ENCODE measurements at places on chromosomes 5 and 9.

- no peak for DNase-seq
These were observed 413.0 kb upstream of the CDH9 start for GRCh38 chr5:27451377-27451776.

DNA sequence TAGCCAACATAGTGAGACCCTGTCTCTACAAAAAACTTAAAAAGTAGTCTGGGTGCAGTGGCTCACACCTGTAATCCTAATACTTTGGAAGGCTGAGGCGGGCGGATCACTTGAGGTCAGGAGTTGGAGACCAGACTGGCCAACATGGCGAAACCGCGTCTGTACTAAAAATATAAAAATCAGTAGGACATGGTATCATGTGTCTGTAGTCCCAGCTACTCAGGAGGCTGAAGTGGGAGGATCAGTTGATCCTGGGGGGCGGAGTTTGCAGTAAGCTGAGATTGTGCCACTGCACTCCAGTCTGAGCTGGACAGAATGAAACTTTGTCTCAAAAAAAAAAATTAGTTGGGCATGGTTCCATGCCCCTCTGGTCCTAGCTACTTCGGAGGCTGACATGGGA, 57.9 kb upstream of the MIER3 start:
- DNase-seq = no peak

DNA sequence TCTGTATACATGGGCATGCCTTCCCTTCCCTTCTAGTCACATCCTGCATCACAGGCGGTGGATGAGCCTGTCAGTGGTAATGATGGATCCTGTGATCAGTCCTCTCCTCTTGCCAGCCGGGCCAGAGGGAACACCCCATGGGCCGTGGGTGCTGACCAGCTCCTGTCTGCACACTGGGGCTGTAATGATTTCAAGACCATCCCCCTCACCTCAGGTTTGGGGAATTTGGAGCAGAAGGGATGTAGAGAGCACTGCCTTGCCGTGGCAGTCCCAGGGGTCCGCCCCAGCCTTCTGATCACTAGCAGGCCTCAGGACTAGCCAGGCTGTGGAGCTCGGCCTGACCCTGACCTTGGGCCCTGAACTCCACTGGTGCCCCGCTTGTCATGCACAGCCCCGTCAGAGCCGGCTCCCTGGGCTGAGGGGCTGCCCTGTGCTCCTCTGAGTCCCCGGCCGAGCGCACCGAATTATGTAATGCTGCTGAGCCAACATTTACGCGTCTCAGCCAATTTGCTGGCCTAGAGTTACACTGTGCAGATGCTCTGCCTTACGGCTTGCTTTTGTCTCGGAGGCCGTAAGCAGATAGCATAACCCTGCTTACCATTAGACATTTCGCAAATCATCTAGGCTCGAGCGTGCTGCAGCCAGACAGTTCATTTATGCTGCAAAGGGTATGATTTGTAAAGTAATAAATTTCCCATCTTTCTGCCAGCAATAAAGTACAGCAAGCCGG, 155.3 kb downstream of the MACROH2A1 start:
- DNase-seq = no peak

GRCh38 chr5:17470064-17470463, 28.0 kb upstream of the TAF11L2 start:
- DNase-seq = no peak

- no peak for DNase-seq
These were observed 57.3 kb upstream of the CACNA1B start for GRCh38 chr9:137820161-137820855.

DNA sequence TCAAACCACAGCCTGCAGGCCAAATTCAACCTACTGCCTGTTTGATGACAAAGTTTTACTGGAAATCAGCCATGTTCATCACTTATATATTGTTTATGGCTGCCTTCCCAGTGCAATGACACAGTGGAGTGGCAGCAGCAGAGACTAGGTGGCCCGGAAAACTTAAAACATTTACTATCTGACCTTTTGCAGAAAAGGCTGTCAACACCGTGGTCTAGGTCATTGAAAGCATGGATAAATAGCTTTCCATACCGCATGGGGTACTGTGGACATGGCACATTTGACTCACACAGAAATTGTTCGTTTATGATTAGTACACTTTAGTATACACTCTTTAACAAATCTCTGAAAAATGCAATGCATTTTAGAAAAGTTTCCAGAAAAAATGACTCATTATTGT, 298.3 kb upstream of the EFNA5 start:
- no peak for DNase-seq

- no peak for DNase-seq
These were observed 3.8 kb downstream of the PCDH12 start for GRCh38 chr5:141954194-141954593.

GRCh38 chr5:5726401-5726800, 303.9 kb downstream of the ICE1 start:
- DNase-seq = no peak

DNA sequence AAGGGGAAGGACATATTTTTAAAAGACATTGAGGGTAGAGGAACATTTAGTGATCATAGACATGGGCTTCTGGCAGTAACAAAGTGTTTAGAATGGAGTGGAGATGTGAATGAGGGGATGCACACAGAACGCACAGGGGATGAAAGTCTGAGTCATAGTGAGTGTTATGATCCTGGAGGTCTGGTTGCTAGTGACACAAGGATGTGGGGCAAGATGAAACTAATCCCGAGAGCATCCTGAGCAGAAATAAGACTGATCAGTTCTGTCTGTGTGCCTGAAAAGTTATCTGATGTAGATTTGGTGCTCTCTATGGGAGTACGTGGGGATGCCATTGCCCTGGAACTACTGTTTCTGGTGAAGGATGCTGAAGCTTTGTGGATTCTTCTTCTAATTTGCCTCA, 141.1 kb downstream of the CHSY3 start:
- no peak for DNase-seq

DNA sequence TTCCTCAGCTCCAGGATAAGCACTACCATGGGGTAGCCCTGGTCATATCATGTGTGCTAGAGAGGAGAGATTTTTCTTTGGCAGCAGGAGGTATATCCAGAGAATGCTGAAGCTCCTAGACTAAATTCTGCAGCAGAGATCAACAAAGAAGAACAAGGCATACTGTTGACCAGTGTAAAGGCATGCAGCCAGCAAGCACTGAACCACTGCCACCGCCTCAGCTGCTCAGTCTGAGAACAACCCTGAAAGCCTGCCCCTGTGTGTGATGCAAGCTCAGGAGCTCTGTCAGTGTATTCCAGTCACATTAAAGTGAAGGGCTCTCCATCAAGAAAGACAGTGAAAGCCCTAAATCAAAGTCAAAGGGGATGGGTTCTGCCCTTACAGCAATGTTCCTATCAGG, 439.5 kb upstream of the CD180 start:
- DNase-seq = no peak

DNA sequence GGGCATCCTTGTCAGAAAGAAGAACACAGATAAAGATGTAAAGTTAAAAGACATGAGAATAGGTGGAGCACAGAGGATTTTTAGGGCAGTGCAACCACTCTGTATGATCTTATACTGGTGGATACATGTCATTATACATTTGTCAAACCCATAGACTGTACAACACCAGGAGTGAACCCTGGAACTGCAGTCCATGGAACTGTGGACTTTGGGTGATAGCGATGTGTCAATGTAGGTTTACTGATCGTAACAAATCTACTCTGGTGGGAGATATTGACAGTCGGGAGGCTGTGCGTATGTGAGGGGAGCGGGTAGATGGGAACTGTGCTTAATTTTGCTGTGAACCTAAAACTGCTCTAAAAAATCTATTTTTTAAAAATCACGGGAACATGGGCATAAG, 60.6 kb downstream of the MROH2B start:
- DNase-seq = no peak

GRCh38 chr5:160867976-160868375, 16.0 kb upstream of the ATP10B start:
- DNase-seq = no peak

GRCh38 chr5:97531549-97531948, 348.5 kb upstream of the RIOK2 start:
- peak; percentile 5 for DNase-seq

GRCh38 chr9:95627802-95628201, 111.0 kb upstream of the PTCH1 start:
- no peak for DNase-seq

GRCh38 chr5:56070851-56071465, 76.2 kb upstream of the IL6ST start:
- DNase-seq = peak; percentile 49

GRCh38 chr5:104084896-104085295, 522.3 kb upstream of the NUDT12 start:
- DNase-seq = no peak

DNA sequence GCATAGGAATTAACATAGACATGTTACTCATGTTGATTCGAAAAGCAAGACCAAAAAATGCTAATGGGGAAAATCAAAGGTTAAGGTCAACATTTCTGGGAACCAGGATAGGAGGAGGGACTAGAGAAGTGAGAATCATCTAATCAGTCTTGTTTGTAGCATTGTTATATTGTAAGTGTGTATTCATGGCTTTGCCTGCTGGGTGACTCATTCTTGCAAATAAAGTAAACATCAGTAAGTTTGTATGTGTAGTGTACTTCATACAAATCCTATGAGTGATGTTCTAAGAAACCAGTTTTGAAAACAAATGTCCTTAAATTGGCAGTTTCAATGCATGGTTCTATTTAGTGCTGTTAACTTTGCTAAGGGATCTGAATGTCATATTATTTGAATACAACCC, 79.0 kb upstream of the TMEM252 start:
- DNase-seq = no peak

- DNase-seq = no peak
These were observed 9.4 kb downstream of the CCDC180 start for GRCh38 chr9:97316904-97317303.

GRCh38 chr5:54440456-54440893, 15.0 kb upstream of the HSPB3 start:
- DNase-seq = no peak

GRCh38 chr5:88778736-88779135, 104.2 kb downstream of the MEF2C start:
- peak; percentile 58 for DNase-seq

DNA sequence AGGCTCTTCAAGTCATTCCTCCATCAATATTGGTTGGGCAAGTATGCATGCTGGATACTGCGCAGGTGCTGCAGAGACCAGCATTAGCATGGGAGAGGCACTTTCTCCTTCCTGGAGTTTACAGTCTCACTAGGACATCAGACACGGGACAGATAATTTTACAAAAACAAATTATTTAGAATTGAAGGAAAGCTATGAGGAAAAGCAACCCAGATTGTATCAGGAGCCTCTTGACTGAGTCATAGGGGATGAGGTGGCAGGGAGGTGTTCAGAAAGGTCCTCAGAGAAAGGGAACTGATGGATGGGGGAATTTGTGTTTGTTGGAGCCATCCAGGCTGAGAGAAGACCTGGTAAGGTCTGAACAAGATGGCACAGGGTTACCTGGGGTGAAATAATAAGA, 24.5 kb upstream of the RAB14 start:
- no peak for DNase-seq

DNA sequence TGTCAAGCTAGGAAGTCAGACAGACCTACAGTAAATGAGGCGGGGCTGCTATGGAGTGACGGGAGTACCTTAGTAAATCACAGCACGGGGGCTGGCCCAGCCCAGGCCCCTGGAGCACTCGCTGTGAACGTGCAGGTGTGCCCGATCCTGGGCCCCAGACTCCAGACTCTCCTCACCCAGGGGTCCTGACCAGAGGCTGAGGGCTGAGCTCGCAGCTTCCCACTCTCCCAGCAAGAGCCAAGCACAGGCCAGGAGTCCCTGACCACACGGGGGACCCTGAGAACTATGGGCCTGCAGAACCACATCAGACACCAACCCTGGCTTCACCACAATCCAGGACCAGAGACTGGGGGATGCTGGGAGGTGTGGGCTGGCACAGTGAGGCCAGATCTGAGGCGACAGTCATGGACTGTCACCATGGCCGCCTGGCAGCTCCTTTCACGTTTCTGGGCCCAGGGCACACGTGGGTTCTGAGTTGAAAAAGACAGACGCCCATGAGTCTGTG, 73.4 kb downstream of the ADAMTS2 start:
- no peak for DNase-seq

DNA sequence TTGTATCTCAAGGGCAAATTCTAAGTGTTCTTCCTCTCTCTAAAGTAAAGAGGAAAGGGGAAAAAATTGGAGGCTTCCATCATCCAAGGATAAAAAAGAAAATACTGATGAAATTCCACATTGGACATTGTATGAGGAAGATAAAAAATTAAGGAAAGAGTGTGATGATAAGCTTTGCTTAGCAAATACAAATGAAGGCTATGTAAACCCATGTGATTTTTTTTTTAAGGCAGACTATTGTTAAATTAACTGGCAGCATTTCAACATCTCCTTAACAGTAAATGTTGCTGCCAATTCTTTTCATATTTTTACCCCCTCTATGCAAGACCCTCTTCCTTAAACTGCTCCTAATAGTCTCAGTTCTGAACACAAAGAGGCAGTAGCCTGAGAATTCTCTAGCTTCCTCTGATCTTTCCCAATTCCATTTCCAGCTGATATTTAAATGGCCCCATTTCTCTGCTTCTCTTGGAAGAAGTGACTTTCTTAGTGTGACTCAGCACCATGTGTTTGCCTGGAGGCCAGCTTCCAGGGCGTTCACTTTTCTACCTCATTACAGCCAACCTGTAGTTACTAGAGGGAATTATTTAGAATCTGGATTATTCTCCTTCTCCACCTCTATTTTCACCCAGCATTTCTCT, 159.7 kb downstream of the TLE1 start:
- no peak for DNase-seq

GRCh38 chr5:113759505-113759904, 246.0 kb downstream of the YTHDC2 start:
- no peak for DNase-seq

GRCh38 chr9:92294297-92294676, 790 bp upstream of the IARS1 start:
- DNase-seq = peak; percentile 62

DNA sequence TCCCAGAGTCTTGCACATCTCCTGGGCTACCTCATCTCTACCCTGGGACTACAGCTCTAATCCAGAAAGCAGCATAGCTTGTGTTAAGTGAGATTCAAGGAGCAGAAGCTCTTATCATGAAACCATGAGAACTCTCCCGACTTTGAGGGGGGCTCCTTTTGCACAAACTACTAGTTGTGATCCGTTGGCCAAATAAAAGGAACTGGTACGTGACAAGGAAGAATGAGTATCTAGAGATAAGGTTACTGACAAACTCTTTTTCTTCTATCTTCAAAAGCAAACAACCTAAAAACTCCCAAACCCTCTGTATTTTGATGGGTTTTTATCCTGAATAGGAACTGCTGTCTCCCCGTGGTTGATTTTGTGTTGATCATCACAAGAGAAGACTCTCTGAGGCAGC, 168.5 kb downstream of the SLC24A2 start:
- DNase-seq = peak; percentile 5

GRCh38 chr9:111063332-111063731, 25.1 kb upstream of the LPAR1 start:
- DNase-seq = no peak

GRCh38 chr9:93601666-93602065, 25.3 kb downstream of the PHF2 start:
- no peak for DNase-seq

- DNase-seq = no peak
These were observed 6.6 kb downstream of the EEIG1 start for GRCh38 chr9:127974001-127974768.

GRCh38 chr5:63022403-63022802, 443.8 kb downstream of the LRRC70 start:
- no peak for DNase-seq
